Activated CD4-positive, alpha-beta memory T cell treated with anti-CD3 and anti-CD28 coated beads for 36 hours (primary cell): ENCODE measurements at places on chromosomes 7 and 10.

GRCh38 chr7:139094030-139094429 is 15.5 kb downstream of the ZC3HAV1 start:
- peak; percentile 20 for DNase-seq

DNA sequence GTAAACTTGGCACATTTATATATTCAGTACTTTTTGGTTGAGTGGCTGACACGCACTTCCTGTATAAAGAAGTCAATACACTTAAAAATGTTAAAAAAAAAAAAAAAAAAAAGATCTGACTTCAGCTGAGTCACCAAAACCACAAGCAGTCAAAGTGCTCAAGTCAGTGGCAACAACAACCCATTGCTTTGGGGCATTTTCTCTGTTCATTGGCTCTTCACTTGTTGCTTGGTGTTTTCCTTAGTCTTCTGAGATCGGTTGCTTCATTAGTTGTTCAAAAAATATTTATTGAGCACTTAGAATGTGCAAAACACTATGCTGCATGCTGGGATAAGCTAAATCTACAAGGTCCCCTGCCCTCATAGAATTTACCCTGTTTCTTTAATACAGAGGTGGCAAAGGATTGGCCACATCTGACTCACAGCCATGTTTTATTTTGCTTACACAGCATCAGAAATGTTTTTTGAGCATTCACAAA is 63.7 kb downstream of the ZNRF2 start:
- peak; percentile 56 for DNase-seq

- peak; percentile 73 for DNase-seq
Observed at GRCh38 chr7:83162402-83163256, at the start of gene PCLO. Gene PCLO (minus strand): TSS chr7:83162884. CDS start chr7:83162592, 292 bp downstream.

DNA sequence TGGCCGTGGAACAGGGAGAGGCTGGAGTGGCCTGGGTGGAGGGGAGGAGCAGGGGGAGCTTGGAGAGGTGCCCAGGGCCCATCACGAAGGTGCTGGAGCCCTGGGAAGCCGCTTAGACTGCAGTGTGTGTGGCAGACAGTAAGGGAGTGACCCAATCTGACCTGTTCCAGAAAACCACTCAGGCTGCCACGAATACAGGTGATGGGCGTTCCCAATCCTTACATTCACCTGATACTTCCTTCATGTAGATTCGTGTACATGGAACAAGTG is 161.7 kb downstream of the SVIL start:
- DNase-seq, result no peak
